Fibroblast of skin of back (primary cell): ENCODE measurements at places on chromosomes 16 and 17.
A peak's percentile ranks its signal among the peaks of the same experiment; 100 is the strongest.

DNA sequence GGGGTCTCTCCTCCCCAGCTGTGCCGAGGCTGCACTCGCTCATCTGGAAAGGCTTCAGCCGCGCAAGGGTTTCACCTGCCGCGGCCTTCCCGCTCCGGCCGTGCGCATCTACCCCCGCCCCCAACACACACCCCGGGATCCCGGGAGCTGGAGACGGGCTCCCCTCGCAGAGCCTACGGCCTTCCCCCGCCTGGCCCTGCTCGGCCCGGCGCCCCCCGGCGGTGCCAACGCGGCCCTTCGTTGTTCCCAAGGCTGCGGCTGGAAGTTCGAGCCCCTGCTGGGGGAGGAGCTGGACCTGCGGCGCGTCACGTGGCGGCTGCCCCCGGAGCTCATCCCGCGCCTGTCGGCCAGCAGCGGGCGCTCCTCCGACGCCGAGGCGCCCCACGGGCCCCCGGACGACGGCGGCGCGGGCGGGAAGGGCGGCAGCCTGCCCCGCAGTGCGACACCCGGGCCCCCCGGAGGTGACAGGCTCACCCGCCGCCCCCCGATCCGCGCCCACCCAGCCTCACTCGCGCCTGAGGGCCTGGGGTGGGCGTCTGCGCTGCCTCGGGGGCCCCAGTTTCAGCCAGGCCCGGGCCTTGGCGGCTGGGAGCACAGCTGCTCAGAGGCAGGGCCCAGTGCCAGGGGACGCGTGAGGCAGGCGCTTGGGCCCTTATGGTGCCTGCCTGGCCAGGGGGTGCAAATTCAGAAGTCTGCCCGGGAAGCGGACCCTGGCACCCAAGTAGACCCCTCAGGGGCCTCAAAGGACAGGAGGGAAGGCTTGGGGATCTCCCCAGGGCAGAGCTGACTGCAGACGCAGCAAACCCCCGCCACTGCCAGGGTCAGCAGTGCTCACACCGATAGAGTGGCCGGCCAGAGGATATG lies 11.2 kb downstream of the GALK1 start:
- peak; percentile 76 for DNase-seq

GRCh38 chr16:67052399-67052798 lies 23.4 kb downstream of the CBFB start:
- DNase-seq, result no peak

DNA sequence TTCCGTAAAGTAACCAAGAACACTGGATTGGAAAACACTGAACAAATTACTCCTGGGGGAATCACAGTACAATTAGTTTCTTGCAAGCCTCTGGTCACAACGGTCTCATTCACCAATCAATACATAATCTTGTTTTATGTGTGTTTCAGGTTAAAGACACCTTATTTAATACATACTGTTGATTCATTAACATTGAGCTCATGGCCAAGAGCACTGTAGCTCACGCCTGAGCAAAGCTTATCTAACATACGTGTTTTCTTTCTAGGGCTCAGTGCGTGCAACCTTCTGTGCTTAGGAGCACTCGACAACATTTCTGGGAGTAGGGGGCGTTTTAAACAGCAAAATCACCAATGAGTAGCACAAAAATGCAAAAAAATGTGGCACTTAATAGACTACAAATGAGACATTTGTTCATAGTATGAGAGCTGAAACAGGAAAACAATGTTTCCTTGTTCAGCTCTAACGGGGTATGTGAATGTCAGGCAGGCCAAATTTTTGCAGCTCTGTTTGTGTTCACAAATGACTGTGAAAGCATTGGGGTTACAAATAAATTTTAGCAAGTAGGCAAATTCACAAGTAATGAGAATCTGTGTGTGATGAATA lies 206.2 kb downstream of the CNTNAP4 start:
- DNase-seq, result no peak

GRCh38 chr17:57086069-57086930 lies 1.3 kb downstream of the AKAP1 start:
- no peak for DNase-seq

- DNase-seq, result no peak
Measured at GRCh38 chr17:45924332-45924820, 30.0 kb downstream of the MAPT start.

- DNase-seq, result peak; percentile 29
Measured at GRCh38 chr17:64148699-64149098, 18.8 kb upstream of the ERN1 start.

GRCh38 chr16:50580180-50580798 lies 32.1 kb downstream of the NKD1 start:
- DNase-seq, result no peak

- no peak for DNase-seq
Measured at GRCh38 chr16:10597187-10597601, 16.8 kb upstream of the EMP2 start.

DNA sequence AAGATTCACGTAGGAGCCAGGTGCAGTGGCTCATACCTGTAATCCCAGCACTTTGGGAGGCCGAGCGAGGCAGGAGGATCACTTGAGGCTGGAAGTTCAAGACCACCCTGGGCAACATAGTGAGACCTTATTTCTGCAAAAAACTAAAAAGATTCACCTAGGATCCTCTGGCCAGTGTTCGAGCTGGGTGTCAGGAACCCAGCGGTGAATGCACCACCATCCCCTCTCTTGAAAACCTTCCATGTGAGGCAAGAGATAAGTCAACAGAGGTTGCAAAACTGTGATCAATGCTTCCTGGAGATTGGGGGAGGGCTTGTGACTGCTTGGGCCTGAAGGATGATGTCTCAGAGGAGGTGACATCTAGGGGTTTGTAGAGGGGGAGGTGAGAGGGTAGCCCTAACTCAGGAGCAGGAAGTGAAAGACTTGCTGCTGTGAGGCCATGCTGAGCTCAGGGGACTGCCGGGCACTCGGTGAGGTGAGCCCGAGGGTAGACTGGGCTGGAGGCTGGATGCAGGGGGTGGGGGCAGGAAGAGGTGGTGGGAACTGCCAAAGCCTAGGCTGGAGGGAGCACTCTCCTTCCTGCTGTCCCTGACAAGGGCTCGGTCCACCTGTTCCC lies 11.7 kb downstream of the GJD3 start:
- DNase-seq, result no peak

DNA sequence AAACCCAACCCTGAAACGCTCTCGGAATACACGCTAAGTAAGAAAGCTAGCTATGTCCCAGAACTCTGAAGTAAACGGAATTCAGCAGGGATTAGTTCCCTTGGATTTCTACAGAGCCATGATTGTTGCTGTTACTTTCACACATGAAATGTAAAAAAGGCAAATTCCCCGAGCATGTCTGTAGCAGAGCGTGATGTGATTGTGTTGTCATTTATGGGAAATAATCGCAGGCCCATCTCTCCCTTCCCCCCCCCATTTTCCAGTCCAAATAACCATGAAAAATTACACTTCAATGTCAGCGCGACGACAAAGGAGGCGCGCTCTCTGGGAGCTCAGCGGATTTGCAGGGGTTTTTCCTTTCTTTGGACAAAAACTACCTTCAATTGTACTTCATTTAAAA lies 209.0 kb downstream of the ZFHX3 start:
- no peak for DNase-seq

GRCh38 chr17:49995055-49995738 lies at the start of gene DLX3:
Gene DLX3 (minus strand): TSS chr17:49995224. CDS start chr17:49994998, 226 bp downstream.
- DNase-seq, result peak; percentile 74

DNA sequence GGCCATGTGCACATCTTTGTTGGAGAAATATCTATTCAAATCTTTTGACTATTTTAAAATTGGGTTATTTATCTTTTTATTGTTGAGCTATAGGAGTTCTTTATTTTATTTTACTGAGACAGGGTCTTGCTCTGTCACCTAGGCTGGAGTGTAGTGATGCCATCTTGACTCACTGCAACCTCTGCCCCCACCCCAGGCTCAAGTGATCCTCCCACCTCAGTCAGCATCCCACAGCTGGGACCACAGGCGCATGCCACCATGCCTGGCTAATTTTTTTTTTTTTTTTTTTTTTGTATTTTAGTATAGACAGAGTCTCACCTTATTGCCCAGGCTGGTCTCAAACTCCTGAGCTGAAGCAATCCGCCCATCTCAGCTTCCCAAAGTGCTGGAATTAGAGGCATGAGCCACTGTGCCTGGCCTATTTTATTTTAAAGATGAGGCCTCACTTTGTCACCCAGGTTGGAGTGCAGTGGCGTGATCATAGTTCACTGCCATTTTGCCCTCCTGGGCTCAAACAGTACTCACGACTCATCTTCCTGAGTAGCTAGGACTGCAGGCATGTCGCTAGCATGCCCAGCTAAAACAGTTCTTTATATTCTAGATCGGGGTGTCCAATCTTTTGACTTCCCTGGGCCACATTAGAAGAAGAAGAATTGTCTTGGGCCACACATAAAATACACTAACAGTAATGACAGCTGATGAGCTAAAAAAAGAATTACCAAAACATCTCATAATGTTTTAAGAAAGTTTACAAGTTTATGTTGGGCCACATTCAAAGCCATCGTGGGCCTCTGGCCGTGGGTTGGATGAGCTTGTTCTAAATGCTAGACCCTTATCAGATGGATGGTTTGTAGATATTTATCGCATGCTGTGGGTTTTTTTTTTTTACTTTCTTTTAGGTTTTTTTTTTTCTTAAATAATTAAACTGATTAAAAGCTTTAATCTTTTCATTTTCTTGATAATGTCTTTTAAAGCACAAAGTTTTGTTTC lies 13.7 kb downstream of the TENT4B start:
- DNase-seq, result peak; percentile 42

GRCh38 chr16:78130083-78130608 lies 30.7 kb downstream of the WWOX start:
- DNase-seq, result no peak

DNA sequence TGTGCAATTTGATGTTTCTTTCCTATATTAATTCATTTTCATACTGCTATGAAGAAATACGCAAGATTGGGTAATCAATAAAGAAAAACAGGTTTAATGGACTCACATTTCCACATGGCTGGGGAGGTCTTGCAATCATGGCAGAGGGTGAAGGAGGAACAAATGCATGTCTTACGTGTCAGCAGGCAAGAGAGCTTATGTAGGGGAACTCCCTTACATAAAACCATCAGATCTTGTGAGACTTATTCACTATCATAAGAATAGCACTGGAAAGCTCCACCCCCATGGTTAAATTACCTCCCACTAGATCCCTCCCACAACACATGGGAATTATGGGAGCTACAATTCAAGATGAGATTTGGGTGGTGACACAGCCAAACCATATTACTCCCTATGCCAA lies 418.9 kb upstream of the MAF start:
- no peak for DNase-seq

GRCh38 chr16:70804734-70805169 lies 3.8 kb upstream of the VAC14 start:
- no peak for DNase-seq

GRCh38 chr16:61277849-61278248 lies 758.4 kb downstream of the CDH8 start:
- no peak for DNase-seq

- peak; percentile 54 for DNase-seq
Measured at GRCh38 chr16:86991679-86992078, 325.5 kb downstream of the C16orf95 start.

GRCh38 chr17:6551356-6551755 lies 5.0 kb downstream of the PITPNM3 start:
- no peak for DNase-seq

GRCh38 chr16:2966043-2966807 lies 2.1 kb downstream of the KREMEN2 start:
- no peak for DNase-seq

- DNase-seq, result no peak
Measured at GRCh38 chr16:81808933-81809480, 29.9 kb downstream of the PLCG2 start.

- no peak for DNase-seq
Measured at GRCh38 chr17:40777459-40777858, 4.9 kb downstream of the KRT27 start.

GRCh38 chr17:35715416-35715815 lies 16.0 kb upstream of the RASL10B start:
- no peak for DNase-seq

DNA sequence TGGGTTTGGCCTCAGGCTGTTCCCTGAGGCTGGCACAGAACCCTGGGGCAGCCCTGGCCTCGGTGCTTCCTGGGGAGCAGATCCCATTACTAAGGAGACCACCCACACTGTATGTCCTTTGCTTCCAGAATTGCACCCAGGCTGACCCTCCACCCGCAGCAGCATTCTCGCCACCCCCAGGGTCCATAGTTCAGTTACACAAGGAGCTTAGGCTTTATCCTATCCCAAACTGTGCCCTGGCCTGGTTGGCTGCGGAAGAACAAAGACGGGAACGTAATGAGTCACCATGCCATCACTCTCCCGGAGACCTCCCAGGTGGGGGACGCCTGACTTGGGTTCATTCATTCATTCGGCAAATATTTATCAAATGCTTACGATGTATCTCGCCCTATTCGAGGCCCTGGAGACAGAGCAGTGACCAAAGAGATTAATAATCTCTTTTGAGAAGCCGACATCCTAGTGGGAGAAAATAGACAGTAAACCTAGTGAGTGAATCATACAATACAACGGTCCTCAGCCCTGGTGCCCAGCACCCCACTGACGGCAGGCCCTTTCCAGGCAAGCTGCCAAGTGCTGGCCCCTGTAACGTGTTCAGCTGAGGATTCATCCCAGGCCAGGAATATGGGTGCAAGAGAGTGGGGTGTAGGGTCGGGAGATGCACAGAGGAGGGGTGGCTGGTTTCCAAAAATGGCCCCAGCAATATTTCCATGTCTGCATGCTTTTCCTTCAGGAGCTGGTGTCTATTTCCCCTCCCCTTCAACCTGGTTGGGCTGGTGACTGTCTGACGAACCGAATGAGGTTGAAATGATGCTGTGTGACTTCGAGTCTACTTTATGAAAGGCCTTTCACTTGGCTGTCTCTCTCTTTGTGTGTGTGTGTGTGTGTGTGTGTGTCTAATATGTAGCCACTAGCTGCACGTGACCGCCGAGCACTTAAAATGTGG lies 134.2 kb downstream of the MGAT5B start:
- DNase-seq, result peak; percentile 93

DNA sequence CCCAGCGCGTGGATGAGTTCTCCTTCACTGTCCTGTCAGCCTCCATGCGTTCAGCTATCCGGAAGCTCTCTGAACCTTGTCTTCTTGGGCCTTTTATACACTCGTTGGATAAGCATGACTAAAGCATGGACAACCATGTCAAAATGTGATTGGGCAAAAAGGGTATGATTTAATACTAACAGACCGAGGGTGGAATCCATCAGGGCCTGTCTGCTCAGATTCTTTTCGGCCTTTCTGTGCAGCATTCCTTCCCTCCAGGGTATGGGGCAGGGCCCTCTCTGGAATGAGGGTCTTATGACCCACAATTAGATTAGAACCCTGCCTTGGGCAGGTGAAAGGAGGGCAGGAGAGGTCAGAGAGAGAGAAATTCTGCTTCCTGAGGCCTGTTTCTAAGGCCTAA lies 14.0 kb upstream of the CCL5 start:
- DNase-seq, result no peak

- DNase-seq, result peak; percentile 42
Measured at GRCh38 chr17:69501591-69502468, 87.3 kb downstream of the MAP2K6 start.

DNA sequence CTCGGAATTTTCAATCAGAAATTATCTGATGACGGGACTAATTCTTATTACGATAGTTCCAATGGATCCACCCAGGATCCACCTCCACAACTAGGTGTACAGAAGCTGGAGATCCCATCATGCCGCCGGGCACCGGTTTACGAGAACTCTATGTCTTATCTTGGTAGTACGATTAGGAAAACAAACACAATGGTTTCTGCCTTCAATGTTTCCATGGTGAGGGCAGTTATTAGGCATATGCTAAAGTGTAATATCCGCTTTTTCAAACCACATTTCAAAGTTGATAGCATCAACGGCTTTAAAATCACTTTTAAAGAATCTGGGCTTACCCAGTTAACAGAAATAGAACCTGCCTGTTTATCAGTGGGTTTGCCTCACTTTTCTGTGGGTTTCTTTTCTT lies 705.7 kb downstream of the MAF start:
- DNase-seq, result no peak

GRCh38 chr17:50848711-50849110 lies 13.3 kb downstream of the WFIKKN2 start:
- DNase-seq, result no peak
